ENCODE measurements at places on chromosomes 5 and 9.

DNA sequence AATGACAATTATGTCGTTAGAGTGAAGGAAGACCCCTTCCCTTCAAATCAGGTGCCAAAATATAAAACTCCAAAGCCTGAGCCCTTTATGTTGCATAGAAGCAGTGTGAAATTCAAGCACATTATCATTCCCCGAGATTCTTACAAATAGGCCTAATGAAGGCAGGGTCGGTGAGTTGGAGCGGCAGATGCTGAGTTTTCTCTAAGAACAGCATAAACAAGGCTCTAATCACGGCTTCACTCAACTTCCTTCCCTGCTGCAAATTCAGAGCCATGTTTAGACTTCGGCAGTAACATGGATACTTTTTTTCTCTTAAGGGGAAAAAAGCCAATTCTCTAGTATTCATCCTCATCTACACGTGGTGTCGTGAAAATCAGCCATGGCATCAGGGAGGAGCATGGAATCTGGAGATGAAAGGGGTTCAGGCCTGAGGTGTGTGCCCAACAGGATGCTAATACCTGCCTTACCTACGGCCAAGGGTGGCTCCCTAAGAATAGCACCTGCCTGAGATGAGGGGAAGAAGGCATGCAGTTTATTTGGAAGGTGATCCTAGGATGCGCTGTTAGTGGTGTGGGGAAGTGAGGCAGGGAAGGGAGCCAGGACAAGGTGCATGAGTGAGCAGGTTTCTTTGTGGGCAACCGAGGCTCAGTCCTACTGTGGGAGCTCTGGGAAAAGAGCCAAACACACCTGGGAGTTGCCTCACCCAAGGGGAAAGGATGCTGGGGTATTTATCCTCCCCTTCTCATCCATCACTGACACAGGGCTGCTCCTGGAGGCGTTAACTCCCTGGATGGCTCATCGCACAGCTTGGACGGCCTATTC is 146.8 kb upstream of the TBC1D2 start:
- peak; percentile 32 for DNase-seq

- DNase-seq, result no peak
These were observed 34.8 kb upstream of the LRRC14B start for GRCh38 chr5:156411-157072.

- DNase-seq, result peak; percentile 16
These were observed 207.2 kb downstream of the ADAMTS12 start for GRCh38 chr5:33684496-33685159.

DNA sequence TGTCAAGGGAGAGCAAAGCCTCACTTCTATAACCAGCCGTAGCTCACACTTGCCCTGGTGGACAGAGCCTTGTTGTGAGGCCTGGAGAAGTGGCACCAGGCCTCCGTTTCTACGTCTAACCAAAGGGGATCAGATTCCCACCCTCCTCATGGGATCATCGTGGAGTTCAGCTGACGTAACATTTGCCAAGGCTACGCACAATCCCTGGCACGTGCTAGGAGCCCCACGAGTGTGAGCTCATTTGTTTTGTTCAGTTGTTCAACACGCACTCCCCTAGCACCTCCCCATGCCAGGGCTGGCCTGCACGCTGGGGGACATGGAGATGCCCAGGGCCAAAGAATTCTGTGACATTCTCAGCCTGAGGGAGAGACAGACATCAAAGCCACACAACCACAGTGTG is 23.1 kb downstream of the ADGRD2 start:
- no peak for DNase-seq

GRCh38 chr5:107876906-107877305 is 206.2 kb upstream of the EFNA5 start:
- DNase-seq, result no peak

DNA sequence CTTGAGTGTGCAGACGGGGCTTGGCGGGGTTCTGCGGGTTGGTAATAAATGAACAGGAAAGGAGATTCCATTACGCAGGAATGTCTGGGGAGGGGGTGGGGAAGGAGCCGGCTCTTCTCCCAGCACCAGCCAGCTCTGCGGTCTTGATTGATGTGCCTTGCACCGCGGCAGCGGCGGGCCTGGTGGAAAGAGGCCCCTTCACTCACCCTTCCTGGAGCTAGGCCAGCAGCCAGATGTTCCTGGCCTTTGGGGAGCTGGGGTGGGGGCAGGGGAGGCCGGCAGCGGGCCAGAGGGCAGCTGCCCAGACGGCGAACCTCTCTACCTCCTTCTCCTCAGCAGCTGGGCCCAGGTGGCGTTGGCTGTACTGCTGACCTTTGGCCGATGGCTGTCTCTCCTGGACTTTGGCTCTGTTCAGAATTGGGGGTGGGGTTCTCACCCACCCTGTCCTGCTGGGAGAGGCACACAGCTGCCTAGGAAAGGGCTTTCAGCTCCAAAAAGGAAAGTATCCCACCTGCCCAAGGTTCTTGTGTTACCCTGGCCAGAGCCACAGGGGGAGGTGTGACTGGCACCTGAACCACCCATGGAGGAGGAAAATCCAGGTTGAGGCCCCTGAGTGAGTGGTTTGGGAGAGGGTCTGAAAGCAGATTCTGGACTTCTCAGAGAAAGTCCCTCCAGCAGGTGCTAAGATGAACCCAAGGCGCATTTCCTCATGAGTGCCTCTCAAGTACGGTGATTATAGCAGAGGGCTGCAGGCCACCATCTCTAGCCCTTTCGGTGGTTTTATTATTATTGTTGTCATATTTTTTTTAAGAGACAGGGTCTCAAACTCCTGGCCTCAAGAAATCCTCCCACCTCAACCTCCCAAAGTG is 58.0 kb upstream of the SYNPO start:
- no peak for DNase-seq

DNA sequence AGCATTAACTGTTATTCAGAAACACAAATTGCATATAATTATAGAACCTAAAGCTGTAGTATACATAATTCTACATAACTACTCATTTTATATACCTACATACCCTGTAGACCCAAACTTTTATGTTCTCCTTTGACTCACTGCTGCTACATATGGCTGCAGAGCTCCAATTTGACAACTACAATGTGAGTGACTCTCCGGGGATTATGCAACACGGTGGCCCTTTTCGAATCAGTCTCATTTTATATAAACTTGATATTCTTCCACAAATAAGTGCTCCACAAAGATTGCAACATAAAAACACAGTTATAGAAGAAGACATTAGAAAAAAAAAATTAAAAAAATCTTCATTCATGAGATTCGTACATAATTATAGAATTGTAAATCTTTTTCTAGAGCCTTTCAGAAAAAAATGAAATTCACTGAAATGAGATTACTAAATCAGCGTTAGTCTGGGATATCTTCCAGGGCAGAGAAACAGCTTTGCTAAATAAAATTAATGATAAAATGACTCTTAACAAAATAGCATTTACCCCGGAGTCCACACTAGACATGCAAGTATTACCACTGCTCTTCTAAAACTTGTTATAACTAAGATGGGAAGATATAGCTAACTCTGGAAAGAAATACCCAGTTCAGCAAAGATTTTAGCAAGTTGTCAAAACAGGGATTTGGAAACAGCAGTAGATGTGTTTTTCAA is 52.6 kb downstream of the SRFBP1 start:
- no peak for DNase-seq

DNA sequence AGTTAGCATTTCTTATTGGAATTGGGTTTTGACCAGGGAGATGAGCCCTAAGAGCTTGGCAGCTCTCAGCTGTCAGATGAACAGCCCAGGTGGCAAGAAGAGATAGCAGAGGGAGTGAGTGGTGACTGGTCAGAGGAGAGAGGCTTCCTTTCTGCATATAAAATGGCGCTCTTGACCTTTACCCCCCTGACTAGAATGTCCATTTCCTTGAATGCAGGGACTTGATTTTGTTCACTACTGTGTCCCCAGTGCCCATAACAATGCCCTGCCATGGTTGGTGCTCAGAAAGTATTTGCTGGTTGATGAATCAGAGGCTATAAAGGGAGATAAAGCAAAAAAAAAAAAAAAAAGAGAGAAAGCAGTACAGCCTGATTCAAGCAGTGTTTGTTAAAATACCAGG is 7.2 kb downstream of the CHMP5 start:
- no peak for DNase-seq

DNA sequence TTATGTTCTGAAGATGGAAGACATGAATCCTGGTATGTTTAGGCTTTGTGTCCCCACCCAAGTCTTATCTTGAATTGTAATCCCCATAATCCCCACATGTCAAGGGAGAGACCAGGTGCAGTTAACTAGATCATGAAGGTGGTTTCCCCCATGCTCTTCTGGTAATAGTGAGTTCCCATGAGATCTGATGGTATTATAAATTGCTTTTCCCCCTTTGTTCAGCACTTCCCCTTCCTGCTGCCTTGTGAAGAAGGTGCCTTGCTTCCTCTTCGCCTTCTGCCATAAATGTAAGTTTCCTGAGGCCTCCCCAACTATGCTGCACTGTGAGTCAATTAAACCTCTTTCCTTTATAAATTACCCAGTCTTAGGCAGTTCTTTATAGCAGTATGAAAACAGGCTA is 229.0 kb downstream of the ARL15 start:
- DNase-seq, result no peak

DNA sequence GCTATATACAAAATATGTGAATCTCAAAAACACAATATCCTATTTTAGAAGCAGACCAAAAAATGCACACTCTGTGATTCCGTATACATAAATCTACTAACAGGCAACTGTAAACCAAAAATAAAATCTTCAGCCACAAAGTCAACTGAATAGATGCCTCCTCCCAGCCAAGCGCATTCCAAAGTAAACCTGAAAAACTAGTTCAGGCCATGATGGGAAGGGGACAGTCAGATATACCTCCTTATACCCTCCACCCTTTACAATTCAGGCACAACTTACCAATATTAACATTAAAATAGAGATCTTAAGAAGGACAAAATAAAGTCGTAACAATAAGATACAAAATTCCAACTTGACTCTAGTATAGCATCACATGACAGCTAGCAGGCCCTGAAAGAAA is 1604.5 kb upstream of the NUDT12 start:
- DNase-seq, result peak; percentile 66

DNA sequence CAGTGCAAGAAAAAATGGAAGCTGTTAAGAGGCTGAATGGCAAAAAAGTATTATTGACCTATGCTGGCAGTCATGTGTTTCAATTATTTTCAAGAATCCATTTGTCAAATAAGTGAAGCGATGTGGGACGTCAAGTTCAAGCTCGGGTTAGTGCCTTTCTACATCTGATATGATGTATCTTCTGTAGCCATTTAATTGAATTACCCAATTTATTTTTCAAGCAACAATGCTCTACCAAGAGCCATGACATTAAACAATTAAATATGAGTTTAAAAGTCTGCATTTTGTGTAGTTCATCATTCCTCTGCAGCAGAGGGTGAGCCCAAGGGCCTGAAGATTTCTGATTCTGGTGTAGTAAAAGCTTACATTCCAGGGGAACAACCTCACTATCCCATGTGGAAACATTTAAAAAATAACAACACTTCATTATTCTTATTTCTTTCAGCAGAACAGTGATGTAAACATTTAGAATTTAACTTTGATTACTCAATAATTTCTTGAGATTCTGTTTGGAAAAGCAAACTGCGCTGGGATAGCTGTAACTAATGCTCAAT is 619.7 kb upstream of the ARRDC3 start:
- DNase-seq, result no peak

DNA sequence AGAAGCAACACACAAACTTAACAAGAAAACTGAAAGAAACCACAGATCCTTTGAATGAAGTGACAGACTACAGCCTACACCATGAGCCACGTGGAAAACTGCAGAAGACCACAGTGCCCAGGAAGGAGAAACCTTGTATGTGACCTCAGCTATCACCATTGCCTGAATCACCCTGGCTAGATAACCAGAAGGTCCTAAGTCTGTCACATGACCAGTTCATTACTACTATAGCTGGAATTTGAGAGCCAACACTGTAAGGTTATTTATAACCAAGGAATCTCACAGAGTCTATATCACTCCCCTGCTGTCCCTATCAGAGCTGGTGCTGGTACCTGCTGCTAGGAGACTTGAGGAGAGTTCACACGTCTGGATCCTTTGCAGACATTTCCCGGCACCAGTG is 90.3 kb upstream of the FBXL17 start:
- DNase-seq, result no peak

GRCh38 chr9:116524778-116525470 is 162.2 kb upstream of the TRIM32 start:
- DNase-seq, result no peak

DNA sequence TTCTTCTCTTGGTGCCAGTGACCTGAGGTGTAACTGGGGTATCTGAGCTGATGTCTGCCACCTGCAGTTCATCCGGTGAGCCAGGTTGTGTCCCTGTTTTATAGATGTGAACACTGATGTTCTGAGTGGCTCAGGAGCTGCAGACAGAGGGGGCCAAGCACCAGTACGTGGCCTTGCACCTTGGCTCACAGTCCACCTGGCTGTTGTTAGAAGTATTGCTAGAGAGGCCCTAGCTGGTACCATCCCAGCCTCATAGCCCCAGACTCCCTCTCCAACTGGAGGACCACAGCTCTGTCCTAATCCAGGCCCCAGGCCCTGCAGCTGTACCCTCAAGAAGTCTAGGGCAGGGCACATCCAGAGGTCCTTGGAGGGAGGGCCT is 16.2 kb downstream of the PHF2 start:
- peak; percentile 79 for DNase-seq

DNA sequence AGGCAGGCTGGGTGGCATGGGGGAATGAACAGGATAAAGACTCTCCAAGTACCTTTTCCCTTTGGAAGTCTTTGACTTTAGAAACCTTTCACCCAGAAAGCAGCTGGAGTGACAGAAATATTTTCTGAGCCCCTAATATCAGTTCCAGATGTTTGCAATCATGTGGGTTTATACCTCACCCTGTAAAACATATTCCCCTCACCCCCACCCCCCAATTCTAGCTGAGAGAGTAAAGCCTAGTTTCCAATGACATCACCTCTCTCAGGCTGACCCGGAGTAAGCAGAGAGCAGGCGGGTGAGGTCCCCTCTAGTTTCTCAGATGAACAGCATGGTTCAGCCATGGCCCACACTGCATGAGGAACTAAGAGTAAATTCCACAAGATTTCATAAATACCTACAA is 82.9 kb upstream of the TRIM32 start:
- no peak for DNase-seq

GRCh38 chr9:17063535-17064135 is 71.2 kb upstream of the CNTLN start:
- DNase-seq, result peak; percentile 83

- peak; percentile 66 for DNase-seq
These were observed 737 bp downstream of the SLC1A3 start for GRCh38 chr5:36607114-36607571.

DNA sequence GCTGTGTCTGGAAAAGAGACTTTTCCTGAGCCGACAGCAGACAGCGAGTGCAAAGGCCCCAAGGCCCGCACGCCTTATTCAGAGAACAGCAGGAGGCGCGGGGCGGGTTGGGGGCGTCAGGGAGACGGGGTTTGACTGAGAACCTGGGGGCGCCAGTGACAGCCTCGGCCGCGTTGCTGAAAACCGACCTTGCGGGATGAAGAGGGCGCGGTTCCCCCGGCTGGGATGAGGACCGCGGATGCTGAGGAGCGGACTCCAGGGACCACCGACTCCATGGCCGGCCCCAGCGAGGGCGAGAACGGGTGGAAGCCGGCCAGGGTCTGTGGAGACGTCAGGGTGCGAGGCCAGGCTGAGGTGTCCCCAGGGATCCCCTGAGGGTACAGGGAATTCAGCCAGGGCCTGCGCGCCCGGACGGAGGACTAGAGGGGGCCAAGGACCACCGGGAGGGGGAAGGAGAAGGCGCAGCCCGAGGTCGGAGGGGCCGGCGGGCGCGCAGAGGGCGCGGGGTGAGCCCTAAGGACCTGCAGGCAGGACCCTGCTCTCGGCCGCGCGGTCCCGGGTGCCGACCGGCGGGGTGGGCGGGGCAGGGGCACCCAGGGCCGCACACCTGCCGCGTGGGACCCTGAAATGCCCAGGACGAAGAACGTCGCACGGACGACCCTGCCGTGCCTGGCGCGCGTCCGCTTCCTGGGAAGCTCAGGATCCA is 837 bp upstream of the AHRR start:
- peak; percentile 58 for DNase-seq

- DNase-seq, result no peak
These were observed 188.7 kb downstream of the GADD45G start for GRCh38 chr9:89793551-89793950.
